ENCODE measurements at places on chromosomes 11 and 22. TPM values are rescaled to one million over a fixed set of nuclear protein-coding genes. Genes with fewer than 3 reads are reported as not detected.

ATXN10 gene
- total RNA-seq = 83.7 TPM

RTN4R gene
- total RNA-seq = 2.5 TPM

- DNase-seq = no peak
These were observed 66.0 kb upstream of the CLTCL1 start for GRCh38 chr22:19357270-19358105.

DNA sequence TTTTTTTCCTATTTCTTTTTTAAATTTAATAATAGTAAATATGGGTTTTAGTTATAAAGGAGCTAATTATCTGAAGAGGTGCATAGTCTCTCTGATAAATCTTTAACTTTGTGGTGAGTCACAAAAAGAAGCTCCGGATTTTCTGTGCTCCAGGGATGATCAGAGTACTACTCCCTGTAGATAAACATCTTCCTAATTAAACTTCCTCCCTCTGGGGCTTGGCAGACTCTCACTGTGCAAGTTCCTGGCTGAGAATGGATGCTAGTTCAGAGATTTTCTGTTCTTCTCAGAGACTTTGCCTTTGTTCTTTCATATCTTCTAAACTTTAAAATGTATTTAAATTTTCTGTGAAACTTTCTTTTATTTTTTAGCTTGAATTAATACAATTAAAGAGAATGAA is at the start of gene OR10G7:
OR10G7 (minus strand) TSS at position 72 of the 400 bp plus-strand sequence. CDS start 2,324 bp downstream, outside the sequence.
- DNase-seq = no peak

DNA sequence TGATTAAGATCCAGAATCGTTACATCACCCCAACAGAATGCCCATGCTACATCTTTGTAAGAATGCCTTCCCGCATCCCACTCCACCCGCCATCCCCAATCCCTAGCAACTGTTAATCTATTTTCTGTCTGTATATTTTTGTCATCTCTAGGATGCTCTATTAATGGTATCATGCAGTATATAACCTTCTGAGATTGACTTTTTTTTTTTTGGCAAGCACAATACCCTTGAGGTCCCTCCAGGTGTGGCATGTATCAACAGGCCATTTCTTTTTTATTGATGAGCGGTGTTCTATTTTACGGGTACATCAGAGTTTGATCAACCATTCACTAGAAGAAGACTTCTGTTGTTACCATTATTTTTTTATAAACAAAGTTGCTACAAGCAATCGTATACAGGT is 30.2 kb upstream of the SCN3B start:
- DNase-seq = no peak

Data from activated naive CD4-positive, alpha-beta T cell treated with anti-CD3 and anti-CD28 coated beads for 36 hours (primary cell).